ENCODE measurements at places on chromosomes 16 and 17.

GRCh38 chr16:17574256-17574655 is 103.5 kb upstream of the XYLT1 start:
- no peak for ATAC-seq

DNA sequence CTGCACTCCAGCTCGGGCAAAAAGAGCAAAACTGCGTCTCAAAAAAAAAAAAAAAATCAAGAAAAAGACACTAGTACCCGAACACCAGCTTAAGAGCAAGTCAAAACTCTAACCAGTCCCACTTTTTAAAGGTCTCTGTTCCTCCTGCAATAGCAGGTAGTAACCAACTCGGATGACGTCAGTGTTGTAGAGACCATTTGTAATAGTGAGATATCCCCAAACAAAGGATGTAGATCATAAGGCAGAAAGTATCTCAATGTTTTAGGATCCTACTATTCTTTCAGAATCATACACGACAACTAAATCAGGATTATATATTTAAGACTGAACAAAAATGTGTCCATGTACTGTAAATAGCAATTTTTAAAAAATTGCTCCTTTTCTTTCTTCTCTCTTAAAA is 2.4 kb downstream of the JPT1 start:
- ATAC-seq = no peak

DNA sequence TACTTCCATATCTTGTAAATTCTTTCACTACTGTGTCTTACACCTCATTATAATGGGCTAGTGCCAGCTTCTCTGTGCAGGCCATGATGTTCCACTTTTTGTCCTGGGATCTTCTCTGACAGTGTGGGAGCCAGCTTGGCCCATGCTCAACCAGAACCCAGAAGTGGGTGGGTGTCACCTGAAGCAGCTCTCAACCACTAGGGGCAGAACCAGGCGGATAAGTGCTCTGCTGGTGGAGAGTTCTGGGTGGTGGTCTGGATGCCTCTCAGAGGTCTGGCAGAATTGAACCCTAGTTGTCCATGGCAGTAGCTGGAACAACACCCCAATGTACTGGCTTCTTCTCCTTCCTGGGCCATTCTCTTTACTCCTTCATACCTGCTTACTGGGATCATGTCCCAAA is 254.1 kb upstream of the N4BP1 start:
- ATAC-seq = no peak

- ATAC-seq = peak; percentile 63
Measured at GRCh38 chr16:86819533-86819892, 241.2 kb downstream of the FOXL1 start.

- no peak for ATAC-seq
Measured at GRCh38 chr17:76688165-76688622, 22.6 kb downstream of the MXRA7 start.

- no peak for ATAC-seq
Measured at GRCh38 chr17:70074236-70074830, 692 bp upstream of the KCNJ16 start.

Measured in SK-N-SH treated with all-trans-retinoic acid at 6 μM for 48 hours (cell line).